ENCODE measurements at places on chromosomes 2 and 18.

- peak; percentile 46 for DNase-seq
These were observed 170.3 kb downstream of the HDAC4 start for GRCh38 chr2:239230318-239231052.

DNA sequence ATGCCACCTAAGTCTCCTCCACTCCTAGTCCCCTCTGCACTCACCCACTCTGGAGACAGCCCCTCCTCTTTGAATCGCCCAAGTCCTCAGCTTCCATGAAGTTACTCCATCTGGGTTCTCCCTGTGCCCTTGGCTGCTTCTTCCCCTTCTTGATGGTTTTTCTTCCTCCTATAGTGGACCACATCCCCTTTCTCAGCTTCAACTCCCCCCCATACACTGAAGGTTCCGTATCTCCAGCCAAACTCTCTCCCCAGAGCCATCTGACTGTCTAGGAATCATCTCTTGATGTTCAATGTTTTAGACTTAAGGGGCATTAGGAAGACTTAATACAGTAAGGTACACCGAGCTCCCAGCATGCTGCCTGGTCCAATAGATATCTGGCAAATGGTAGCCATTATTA, 39.6 kb downstream of the EMX1 start:
- peak; percentile 20 for DNase-seq

- no peak for DNase-seq
These were observed 124.7 kb upstream of the CAPN13 start for GRCh38 chr2:30931841-30932407.

- no peak for DNase-seq
These were observed 204.7 kb upstream of the PID1 start for GRCh38 chr2:229475778-229476177.

DNA sequence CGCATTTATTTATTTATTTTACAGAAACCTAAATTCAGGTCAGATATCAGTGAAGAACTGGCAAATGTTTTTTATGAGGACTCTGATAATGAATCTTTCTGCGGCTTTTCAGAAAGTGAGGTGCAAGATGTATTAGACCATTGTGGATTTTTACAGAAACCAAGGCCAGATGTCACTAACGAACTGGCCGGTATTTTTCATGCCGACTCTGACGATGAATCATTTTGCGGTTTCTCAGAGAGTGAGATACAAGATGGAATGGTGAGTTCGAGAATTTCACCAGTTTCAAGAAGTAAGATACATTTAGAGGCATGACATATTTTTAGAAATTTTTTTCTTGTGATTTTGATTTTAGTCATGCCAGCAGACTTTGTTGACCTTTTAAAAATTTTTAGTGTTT, 4.6 kb downstream of the CDCA7 start:
- DNase-seq = peak; percentile 73

GRCh38 chr2:205767617-205768016, 85.3 kb downstream of the NRP2 start:
- DNase-seq = no peak

DNA sequence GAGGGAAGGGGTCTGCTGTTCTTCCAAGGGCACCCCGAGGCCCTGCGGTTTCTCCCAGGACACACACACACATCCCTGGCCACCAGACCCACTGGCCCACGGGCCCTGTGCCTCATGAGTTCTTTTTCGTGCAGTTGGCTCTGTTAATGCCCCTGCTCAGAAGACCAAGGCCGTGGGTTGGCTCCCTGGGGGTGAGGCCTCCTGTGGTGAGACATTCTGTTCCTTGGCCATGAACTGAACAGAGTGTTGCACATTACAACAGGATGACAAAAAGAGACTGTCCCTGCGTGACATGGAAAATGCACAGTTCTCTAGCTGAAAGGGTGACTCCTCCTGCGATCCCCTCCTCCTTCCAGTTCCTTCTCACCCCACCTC, 30.7 kb downstream of the SH2D6 start:
- no peak for DNase-seq

- no peak for DNase-seq
These were observed 22.4 kb upstream of the STAT1 start for GRCh38 chr2:191036363-191036762.

GRCh38 chr18:45540125-45540524, 75.2 kb upstream of the SLC14A2 start:
- DNase-seq = no peak

DNA sequence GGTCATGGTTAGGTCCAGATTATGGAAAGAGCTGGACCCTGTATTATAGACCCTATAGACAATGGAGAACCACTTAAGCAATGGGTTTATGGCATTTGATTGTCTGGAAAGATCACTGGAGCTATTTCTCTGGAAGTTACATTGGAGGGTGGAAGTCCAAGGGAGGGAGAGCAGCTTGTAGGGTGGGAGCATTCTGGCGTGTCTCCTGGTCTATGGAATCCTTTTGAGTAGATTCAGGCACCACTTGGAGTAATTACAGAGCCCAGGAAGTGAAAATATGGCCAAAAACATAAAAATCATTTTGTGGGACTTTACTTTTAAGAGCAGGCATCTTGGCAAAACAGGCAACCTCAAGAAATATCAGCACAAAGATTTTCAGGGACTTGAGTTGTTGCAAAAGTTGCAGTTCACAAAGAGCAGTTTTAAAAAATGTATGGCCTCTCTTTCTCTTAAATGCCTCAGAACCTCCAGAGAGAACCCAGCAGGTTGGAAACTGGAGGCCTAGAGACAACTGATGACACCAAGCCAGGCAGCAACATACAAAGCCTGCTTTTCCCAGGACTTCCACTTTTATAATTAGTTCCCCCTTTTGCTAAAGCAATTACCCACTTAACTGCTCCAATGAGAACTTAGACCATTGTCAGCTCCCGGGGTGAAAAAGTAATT, 331.0 kb downstream of the MYCN start:
- DNase-seq = no peak

- DNase-seq = peak; percentile 90
These were observed 46.9 kb upstream of the CNOT11 start for GRCh38 chr2:101205521-101206479.

DNA sequence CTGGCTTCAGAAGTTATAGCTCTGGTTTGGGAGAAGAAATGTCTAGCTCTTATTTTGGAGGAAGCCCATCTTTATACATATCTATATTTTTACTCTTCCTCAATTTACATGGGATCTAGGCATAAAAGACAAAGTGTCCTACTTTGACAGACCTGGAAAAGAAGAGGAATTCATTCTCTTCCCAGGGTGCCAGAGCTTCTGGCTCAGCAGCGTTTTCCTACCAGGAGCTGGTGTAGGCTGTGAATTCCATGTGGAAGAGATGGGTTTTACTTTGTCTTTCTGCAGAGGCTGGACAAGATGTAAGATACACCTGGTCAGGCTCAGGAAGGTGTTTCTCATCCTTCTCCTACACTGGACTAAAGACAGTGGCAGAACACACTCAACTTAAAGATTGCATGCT, 50.2 kb upstream of the LYPD6B start:
- DNase-seq = no peak

DNA sequence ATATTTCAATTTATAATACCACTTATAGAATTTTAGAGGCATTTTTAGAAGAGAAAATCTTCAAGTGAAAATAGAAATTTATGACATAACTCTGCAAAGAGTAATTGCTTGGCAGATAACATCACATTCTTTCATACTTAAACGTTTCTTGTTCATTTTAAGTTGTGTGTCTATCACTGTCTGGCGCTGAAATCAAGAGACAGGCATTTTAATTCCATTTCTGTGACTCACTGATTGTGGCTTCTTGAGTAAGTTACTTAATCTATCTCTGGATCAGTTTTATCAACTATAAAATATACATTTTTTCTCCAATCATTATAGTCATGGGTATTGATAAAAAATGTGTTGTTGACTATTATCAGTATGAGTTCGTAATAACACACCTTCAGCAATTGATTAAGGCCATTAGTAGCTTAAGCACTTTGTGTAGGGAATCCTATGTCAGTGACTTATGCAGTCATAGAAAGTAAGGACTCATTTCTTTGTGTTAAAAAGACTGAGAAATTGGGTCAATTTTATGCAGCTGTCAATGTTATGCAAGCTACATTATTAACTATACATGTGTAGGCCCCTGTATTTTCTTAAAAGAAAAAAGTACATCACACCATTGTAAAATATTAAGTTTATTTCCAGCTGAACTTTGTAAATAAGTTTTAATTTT, 497.3 kb downstream of the CCDC85A start:
- no peak for DNase-seq

DNA sequence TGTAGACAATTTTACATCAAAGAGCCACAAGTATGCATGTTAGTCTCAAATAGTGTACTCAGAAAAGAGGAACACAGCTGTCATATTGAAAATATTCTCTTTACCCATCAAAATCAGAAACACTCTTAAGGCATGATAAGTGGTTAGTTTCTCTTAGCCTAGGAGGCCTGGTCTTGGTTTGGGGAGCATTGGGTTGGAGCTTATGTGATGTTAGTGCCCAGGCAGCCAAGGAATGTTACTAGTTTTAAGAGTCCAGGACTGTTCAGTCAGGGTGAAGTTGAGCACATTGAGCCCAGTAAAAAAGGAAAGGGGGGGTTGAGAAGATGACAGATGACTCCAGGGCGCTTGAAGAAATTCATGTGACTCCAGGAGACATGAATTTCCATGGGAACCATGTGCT, 340.6 kb downstream of the HRH4 start:
- no peak for DNase-seq

DNA sequence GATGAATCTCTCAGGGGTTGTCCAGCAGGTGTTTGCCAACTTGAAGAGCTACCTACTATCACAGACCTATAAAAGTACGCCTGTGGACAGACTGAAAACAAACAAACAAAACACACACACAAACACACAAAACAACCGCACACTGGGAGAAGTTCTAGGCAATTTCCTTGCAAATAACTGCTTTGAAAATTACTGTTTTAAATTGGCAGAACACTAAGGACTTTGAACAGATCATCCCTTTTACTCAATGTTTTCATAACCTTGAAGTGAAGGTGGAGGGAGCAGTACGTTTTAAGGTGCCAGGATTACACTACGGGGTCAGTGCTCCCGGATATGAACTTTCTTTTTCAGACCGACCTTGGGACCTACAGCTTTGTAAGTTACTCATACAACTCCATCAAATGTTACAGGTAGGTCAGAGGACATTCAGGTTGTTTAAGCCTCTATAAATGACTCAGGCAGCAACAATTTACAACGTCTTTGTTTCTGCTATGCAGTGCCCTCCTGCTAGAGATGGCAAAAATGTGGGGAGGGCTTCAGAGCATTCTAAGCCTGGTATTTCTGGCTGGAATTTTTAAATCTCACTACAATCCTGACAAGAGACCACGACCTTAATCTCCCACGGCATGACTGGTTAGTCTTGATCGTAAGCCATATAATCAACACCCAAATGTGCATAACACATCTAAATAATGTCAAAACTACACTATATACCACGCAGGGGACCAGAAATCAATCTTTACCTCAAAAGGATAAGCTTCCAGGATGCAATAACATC, 1.4 kb upstream of the SLC20A1 start:
- DNase-seq = no peak

GRCh38 chr18:56097621-56098020, 509.6 kb upstream of the TCF4 start:
- no peak for DNase-seq

DNA sequence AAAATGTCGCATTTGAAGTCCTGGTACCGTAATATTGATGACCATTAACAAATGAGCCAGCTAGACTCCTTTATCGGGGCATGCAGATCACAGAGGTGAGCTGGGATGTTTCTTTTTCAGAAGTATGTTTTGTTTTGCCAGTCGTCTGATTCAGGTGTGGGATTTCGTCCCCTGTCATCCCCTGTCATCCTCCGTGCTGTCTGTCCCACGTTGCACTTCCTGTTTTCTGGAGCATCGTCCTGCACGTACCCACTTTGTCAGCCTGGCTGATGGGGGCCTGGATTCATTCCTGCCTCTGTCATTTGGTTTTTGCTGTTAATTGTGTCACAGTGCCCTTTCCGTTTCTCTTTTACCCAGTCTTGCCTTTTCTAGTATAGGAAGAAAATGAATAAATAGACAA, 72.8 kb downstream of the ASAP2 start:
- no peak for DNase-seq

- DNase-seq = no peak
These were observed 64.4 kb downstream of the CIB4 start for GRCh38 chr2:26576565-26577441.

DNA sequence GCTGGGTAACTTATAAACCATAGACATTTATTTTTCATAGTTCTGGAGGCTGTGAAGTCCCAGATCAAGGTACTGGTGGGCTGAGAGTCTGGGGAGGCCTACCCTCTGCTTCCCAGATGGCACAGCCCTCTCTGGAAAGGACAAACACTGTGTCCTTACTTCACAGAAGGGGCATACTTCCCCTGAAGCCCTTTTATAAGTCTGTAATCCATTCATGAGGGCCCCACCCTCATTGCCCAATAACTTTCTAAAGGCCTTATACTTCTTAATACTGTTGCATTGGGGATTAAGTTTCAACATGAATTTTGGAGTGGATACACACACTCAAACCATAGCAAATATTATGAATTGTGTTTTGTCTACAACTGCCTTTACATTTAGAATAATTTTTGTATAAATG, 36.0 kb downstream of the ATIC start:
- no peak for DNase-seq

DNA sequence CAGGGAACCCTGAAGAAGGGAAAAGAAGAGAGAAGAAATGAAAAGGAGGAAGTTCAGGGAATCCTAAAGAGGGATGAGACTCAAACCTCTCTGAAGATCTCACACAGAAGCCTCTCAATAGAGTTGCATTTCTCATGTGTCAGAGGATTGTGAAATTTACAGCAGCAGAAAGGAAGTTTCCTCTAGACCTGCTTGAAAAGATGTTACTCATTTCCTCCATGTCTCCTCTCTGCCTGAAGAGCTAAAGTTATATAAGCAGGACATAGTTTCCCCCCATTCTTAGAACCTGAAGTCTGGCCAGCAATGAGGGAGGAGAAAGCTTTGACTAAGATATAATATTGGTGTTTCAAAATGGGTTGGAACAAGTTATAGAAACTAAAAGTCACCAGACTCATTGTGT, 1155.6 kb downstream of the LRP1B start:
- DNase-seq = peak; percentile 94

GRCh38 chr2:60070196-60070595, 483.3 kb downstream of the BCL11A start:
- DNase-seq = no peak

DNA sequence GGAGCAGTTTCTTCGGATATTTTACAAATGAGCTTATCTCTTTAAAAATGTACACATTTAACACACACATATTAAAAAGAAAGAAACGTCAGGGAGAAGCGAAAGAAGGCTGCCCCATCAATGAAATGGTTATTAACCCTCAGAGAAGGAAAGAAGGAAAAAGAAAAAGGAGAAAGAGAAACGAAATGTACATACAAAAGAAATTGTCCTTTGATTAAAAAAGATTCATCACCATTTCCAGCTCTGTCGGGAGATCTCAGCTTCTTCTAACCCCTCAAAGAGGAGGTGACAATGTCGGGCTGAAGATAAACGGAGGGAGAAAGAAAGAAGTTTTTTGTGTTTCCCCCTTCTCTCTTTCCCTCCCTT, 1.5 kb downstream of the IKZF2 start:
- DNase-seq = no peak
